ENCODE measurements at places on chromosomes 3 and 15. TPM values are rescaled to one million over a fixed set of nuclear protein-coding genes. Genes with fewer than 3 reads are reported as not detected.

DNA sequence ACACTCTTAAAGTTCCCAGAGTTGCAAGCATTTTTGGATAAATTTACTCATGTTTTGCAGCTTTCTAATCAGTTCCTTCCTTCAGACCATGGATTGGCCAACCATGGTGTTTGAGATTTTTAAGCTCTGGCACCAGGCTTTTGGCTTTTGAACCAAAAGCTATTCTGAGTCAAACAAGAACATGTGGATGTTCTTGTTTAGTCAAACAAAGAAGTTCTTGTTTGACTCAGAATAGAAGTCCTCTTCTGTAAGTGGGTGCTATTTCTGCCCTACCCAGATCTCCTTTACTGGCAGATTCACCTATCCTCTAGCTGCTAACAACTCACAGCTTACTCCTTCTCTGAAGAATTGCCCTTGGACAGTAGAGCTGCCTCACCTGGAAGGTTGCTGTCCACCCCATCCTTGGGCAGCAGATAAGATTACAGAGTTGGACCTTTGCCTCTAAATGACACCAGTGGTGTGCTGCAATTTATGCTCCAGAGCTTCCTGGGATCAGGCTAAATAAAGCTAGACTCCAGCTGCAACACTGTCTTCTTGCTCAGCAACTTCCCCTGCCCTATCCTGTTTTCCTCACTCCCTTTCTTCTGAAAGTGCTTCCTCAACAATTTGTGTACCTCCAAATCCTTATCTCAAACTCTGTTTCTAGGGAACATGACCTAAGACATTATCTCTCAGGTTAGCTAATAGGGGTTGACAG lies 65.6 kb downstream of the COL6A6 start:
- no peak for DNase-seq

DNA sequence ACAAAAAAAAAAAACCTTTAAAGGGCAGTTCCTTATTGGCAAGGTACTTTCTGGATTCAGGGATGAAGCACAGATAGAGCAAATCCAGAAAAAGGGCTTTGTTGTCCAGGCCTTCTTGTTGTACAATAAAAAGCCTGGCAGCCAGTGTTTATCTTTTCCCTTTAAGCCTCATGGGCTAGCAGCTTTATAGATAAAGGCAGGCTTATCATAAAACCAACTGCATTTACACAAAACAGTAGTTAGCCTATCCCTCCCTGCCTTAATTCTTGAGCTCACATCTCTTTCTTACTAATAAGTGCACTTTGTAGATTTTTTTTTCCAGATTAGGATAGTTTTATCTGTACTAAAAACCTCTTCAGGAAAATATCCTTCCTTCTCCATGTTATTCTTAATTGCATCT lies 662.8 kb upstream of the CCDC54 start:
- no peak for DNase-seq

DNA sequence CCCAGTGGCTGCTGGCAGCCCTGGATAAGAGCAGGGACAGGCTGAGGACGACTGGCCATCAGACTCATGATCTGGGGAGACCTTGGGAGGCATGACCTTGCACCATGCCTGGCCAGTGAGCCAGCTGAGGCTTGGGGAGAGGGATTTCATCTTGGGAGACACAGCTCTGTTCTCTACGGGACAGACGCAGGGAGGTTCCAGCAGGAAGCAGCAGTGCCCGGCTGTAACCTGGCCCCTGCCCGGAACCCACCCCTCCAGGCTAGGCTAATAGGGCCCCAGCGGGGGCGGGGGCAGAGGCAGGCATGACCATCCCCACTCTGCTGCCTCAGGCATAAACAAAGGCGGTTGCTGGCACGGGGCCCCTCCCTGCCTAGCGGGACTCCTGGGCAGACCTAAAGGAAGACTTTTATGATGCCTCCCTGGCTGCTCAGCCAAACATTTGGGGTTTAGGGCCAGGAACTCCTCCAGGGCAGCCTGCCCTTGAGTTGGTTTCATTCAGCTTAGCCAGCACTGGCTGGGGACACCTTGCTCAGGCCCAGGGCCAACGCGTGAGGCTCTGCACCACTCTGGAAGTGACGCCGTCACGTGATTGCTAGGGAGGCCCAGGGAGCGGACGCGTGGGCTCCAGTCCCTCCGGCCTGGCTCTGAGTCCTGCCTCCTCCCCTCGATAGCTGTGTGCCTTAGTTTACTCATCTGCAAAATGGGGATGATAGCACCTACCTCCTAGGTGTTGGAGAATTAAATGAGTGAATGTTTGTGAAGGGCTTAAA lies 27.6 kb downstream of the HDAC11 start:
- DNase-seq = no peak

DNA sequence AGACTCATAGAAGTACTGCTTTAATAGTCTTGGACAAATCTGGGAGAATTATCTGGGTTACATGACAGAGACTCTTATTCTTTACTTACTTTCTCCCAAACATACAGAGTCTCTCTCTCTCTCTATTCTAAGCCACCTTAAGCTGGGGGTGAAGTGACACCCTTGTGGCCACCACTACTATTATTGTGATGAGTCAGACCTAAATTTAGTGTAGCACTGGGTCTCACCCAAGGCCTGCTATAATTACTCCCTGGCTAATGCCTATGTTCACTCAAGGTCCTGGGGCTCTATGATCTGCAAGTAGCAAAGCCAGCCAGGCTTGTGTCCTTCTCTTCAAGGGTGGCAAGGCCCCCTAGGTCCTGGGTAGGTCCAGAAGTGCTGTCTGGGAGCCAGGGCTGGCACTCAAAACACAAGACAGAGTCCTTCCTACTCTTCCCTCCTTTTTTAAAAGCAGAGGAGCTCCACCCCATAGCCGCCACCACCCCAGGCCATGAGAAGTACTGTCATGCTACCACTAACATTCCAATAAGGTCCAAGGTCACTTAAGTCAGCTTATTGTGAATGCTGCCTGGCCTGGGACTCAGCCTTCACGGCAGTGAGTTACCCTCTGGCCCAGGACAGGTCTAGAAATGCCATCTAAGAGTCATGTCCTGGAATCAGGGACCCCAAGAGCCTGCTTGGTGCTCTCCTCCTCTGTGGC lies 183.6 kb downstream of the POLQ start:
- no peak for DNase-seq

- no peak for DNase-seq
These were observed 7.6 kb downstream of the SI start for GRCh38 chr3:165070682-165071081.

DNA sequence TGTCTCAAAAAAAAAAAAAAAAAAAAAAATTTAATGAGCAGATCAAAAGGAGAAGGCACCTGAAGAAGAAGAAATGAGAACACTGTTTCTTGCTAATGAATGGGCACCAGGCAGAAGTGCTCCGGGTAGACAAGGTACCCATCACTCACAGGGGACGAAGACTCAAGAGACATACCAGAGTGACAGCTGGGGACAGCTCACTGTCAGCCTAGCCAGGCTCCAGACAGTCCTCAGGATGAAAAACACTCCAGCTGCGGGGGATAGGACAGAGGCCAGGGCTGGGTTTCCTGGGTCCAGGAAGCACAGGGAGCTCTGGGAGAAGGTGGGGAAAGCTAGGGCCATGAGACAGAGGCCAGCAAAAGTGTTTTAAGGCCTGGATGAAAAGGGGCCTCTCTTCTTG lies 48.5 kb upstream of the PARL start:
- DNase-seq = no peak

DNA sequence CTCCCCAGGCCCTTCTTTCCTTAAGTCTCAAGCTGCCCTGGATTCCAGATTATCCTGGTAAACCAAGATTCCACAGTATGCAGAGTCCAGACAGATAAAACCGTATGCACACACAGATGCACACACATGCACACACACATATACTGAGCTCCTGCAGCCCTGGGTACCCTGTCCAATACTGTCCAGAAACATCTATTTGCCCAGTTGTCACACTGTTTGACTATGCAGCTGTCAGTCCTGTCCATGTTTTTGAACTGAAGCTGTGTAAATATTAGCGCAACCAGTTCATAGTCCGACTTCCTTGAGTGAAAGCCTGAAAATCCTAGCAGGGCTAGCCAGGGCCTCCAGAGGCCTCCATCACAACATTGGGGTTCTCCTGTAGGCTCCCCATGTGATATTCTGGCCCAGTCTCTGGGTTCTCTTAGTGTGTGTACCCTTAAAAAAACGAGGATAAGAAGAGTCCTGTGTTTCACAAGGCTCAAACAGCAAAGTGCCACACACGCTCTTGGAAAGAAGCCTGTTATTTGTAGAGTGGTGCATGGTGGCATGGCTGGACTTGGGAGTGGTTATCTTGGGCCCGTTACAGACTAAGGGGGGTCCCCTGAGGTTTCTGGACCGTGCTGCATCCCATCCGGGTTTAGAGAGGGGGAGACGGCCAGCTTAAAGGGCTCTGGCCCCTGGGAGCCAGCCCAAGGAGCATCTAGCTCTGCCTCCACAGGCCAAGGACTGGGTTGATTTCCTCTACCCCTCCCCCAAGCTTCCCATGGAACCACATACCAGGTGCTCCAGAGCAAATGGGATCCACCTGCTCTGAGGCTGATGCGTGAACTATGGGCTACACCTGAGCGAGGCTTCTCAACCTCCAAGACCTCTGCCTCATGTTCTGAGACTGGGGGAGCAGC lies 108.3 kb downstream of the IQSEC1 start:
- DNase-seq = no peak

DNA sequence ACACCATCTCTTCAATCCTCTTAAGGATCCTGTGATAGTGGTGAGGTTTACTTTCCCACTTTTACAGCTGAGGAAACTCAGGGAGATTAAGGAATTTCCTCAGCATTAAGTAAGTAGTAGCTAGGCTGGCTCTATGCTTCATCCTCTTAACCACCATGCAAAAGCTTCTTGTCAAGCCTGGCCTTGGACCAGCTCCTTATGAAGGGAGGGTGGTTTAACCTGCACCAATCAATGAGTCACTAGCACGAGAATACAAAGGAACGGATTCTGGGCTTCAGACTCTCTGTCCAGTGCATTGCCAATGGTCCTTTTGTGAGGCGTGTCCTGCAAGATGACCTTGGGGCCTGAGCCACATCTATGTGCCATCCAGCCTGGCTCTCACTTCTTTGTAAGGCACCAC lies 202.0 kb upstream of the CFAP20DC start:
- no peak for DNase-seq

DNA sequence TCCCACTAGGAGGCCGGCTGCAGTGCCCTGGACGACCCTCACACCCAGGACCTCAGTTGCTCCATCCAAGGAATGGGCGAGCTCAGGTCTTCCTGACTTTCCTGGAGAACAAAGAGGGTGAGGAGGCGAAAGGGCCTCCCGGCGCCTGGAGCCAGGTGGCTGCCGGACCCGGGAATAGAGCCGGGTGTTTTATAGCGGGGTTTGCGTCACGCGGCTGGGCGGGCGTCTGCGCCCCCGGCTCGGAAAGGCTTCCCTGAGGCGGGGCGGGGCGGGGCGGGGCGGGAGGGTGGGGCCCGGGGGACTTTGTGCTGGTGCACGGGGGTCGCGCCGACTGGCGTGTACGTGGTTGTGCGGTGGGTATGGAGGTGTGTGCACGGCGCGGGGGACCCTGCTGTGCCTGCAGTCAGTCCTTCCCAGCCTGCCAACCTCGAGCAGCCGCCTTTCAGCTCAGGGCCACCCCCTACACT lies 4.6 kb upstream of the PRKCD start:
- no peak for DNase-seq

DNA sequence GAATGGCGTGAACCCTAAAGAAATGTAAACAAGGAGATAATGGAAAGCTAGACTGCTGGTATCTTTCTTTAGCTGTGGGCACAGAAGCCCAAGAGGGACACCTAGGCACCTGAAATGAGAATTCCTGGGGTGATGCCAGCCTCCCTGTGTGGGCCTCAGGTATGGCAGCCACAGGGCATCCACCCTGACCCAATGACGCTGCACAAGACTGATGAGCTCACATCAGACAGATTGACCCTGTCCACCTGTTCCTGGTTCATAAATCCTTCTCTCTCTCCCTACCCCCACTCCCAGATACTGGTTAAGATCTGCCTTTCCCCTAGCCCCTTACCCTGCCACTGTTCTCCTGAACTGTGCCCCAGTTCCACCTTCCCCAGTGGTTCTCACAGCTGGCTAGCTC lies 1.5 kb downstream of the GLB1 start:
- no peak for DNase-seq

DNA sequence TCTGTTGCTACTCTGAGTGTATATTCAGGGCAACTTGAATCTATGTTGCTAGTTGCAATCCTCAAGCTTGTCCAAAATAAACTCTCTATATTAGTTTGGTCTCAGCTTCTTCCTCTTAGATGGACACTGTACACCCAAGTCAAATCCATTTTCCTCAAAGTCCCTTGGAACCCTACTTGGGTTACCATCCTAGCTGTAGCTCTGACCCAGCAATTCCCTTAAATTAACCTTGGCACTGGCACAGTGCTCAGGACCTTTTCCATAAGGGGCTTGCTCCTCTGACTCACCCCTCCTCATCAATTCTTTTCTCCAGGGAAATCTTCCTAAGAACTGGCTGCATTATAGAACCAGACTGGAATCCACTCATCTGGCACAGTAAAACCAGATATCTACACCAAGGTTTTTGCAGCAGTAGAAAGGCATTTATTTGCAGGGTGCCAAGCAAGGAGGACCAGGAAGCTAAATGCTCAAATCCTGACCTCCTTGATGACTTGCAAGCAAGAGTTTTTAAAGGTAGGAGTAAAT lies 44.9 kb upstream of the B3GALNT1 start:
- no peak for DNase-seq

Gene ATP2B2
- 0.62 TPM for total RNA-seq

Gene USP19
- 21.5 TPM for total RNA-seq

Gene SH2D7
- not detected for total RNA-seq

Gene CD200
- 26.1 TPM for total RNA-seq

Gene PSTPIP1
- total RNA-seq = 10.0 TPM
